ENCODE measurements at places on chromosomes 3 and 15.

- DNase-seq = no peak
Measured at GRCh38 chr15:98684436-98684835, 36.1 kb downstream of the IGF1R start.

GRCh38 chr3:53202331-53203015 is 41.5 kb downstream of the PRKCD start:
- DNase-seq = no peak

GRCh38 chr3:123540285-123540684 is 44.6 kb downstream of the HACD2 start:
- DNase-seq = no peak

DNA sequence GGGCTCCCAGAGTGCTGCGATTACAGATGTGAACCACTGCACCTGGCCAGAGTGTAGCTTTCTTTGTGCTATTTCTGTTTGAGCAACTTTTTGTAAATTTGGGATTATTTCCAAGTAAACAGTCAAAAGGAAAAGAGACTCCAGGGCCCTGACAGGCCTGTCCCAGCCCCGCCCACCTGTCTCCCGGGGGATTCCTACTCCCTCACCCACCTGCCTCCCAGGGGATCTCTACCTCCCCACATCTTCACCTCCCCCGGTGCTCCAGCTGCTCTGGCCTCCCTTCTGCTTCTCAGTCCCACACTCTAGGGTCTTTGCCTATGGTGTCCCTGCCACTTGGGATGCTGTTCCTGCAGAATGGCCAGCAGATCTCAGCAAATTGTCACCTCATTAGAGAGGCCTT is 7.0 kb downstream of the RHCG start:
- no peak for DNase-seq

- no peak for DNase-seq
Measured at GRCh38 chr3:188486126-188486525, 332.2 kb downstream of the LPP start.

GRCh38 chr3:177545964-177546363 is 348.7 kb upstream of the TBL1XR1 start:
- DNase-seq = no peak

GRCh38 chr3:122502941-122503340 is 11.8 kb downstream of the KPNA1 start:
- no peak for DNase-seq

- no peak for DNase-seq
Measured at GRCh38 chr3:100060685-100061484, 53.4 kb downstream of the FILIP1L start.

DNA sequence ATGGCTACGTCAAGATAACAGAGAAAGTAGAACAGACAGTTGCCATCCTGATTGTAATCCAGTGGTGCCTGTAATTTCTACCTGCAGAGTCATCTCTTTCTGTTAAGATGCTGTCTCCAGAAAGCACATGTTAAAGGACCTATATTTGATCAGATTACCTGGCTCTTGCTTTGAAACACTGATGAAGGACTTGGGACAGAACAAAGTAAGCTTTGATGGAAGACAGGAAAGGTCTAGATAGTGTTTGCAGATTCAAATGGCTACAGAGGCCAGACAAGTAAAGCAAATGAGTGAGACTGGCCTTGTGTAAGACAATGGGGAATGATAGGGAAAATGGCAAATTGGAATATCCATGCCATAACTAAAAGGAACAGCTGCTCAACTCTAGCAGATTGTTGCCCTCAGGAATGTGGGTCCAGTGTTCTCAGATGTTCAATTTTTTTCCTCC is 1.8 kb upstream of the GSK3B start:
- no peak for DNase-seq

Data from stimulated activated naive CD8-positive, alpha-beta T cell treated with anti-CD3 and anti-CD28 coated beads, Interleukin-15, amount 100 ng/mL, for 72 hours (primary cell).